ENCODE measurements at places on chromosomes 7 and 10.

DNA sequence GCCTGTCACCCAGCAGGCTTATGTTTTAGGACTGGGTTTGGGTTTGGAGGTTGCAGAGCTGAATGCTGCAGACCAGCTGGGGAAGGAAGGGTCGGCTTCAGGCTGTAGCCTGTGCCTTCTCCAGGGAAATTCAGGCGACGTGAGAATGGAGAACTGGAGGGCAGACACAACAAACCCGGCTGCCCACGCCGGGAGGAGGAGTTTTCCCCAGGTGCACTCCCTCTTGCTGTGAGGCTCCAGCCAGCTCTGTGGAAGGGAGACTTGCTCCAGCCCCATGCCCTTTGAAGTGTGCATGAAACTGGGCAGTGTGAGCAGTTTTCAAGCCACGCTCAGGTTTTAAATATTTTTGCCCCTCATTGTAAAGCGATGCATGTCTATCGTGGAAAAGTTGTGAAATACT lies 279.1 kb downstream of the CCSER2 start:
- no peak for DNase-seq

DNA sequence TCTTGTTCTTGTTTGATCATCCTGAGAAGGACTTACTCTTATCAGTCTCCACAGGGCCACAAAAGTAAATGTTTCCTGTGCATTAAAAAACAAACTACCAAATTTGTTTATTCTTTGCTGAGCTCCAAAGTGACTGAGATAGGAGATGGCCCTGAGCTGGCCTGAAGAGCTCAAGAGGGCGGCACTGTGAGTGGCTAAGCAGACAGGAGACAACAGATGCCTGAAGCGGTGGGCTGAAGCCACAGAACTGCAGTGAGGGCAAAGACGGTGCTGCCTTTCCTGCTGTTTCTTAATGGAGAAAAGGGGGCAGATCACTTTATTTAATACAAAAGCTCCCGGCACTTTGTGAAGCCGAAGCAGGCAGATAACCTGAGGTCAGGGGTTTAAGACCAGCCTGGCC lies 379.6 kb downstream of the ARL4A start:
- DNase-seq, result no peak

DNA sequence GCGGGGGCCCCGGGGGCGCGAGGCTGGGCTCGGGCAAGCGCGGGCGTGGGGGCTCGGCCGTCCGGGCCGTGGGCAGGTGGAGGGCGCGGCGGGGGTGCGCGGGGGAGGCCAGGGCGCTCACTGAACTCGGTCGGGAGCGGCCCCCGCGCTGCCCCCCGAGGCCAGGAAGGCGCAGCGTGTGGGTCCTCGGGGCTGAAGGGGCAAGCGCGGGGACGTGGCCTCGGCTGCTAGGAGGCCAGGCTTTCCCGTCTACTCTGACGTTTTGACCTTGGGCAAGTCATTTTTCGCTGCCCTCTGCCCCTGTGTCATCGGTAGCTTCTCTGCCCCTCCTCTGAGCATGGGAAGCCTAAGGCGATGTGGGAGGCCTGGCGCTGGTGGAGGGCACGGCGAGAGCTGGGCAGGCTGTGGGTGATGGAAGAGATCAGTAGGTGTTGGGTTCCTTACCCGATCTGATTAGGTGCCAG lies 441 bp downstream of the FBH1 start:
- DNase-seq, result peak; percentile 55

DNA sequence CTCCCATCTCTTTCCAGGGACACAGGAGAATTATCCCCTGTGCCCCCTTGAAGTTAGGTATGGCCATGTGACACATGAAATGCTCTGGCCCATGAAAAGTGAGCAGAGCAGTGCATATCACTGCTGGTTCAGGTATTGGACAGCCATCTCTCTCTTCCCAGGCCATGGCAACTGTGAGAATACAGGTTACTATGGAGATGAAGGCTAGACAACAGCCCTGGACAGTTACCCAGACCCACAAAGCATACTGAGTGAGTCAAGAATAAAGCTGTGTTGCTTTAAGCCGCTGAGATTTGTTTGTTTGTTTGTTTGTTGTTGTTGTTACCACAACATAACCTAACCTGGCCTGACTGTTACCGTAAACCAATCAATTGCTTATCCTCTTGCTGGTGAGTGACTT lies 722.3 kb downstream of the KCNMA1 start:
- DNase-seq, result no peak

GRCh38 chr7:27207348-27207985 lies 7.6 kb upstream of the HOXA13 start:
- DNase-seq, result no peak

- DNase-seq, result peak; percentile 63
These were observed 448 bp upstream of the SRPK2 start for GRCh38 chr7:105389088-105389650.

All from RPMI8226 (cell line).